ENCODE measurements at places on chromosomes 2 and 18. TPM values are rescaled to one million over a fixed set of nuclear protein-coding genes. Genes with fewer than 3 reads are reported as not detected.
A peak's percentile ranks its signal among the peaks of the same experiment; 100 is the strongest.

- no peaks in the 10 kb centered on the region for H3K36me3 ChIP-seq
- no peak overlapping the region for H3K27ac ChIP-seq
- peaks cover 11% of the 10 kb centered on the region for H3K27me3 ChIP-seq
- DNase-seq, result no peak
- H3K4me3 ChIP-seq, result no peak overlapping the region
Measured at GRCh38 chr2:188970211-188970610, 4.0 kb upstream of the COL3A1 start.

DNA sequence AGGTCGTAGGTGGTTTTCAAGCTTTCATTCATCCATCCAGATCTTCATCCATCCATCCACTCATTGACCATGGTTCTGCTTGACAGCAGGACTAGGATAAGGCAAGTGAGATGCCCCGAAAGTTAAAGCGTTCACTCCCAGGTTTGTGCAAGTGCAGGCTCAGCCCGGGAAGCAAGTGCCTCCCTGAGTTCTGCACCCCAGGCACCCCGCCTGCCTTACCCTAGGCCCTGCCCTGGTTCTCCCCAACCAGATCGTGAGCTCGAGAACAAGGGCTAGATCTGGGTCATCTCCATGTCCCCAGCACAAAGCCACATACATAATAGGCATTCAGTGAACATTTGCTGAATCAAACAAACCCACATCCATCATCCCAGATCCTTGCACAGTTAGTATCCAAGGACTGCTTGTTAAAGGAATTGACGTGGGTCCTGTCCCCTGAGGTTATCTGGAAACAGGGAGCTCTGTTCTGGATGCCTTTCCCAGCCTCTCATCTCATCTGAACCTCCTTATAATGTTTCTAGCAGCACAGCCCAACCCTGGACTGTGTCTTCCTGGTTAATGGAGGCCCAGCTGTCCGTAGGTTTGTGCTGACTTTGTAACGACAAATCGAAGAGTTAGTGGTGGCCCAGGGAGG, 116.1 kb upstream of the GPC1 start:
- no peak overlapping the region for H3K27ac ChIP-seq
- no peaks in the 10 kb centered on the region for H3K36me3 ChIP-seq
- H3K4me1 ChIP-seq, result no peaks in the 10 kb centered on the region

DNA sequence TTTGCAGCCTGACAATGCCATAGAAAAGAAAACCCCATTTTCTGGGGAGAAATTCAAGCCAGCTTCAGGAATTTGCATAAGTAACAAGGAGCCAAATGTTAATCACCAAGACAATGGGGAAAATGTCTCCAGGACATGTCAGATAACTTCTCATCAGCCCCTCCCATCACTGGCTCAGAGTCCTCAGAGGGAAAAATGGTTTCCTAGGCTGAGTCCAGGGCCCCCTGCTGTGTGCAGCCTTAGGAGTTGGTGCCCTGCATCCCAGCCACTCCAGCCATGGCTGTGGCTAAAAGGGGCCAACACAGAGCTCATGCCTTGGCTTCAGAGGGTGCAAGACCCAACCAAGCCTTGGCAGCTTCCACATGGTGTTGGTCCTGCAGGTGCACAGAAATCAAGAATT, 63.7 kb upstream of the FANCL start:
- no peaks in the 10 kb centered on the region for H3K36me3 ChIP-seq
- H3K27me3 ChIP-seq, result peaks cover 13% of the 10 kb centered on the region
- no peak for DNase-seq
- no peaks in the 10 kb centered on the region for H3K4me1 ChIP-seq
- no peak overlapping the region for H3K4me3 ChIP-seq

- no peaks in the 10 kb centered on the region for H3K27me3 ChIP-seq
- H3K4me3 ChIP-seq, result no peak overlapping the region
- H3K36me3 ChIP-seq, result peaks cover 20% of the 10 kb centered on the region
- no peak for DNase-seq
Measured at GRCh38 chr2:169613876-169614275, 29.7 kb downstream of the PPIG start.

RAB27B gene
- 3.5 TPM for total RNA-seq

DNA sequence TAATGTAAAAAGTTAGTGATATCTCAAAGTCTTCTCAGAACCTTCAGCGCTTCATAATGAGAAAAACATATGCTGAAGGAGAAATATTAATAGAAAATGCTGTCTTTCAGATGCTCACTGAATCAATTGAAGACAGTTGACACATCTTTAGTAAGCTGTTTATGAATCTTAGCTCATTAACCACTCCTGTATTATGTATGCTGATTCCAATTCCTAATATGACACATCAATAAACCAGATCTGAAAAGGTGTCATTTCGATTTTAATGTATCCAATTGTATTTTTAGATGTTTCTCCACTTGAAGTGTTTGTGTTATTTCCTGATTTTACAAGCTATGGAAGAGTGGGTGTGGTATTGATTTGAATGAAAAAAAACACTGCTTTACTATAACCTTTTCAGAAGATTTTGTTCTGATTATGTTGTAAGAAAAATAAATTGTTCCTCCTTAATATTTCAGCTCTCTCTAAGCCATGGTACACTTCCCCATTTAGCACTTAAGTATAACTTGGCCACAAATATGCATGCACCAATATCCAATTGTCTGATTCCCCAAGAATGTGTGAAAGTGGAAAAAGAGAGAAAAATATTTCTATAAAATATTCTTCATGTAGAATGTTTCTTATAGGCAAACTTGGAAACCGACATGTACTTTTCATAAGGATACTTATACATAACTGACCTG, 569.8 kb downstream of the ARHGAP15 start:
- no peak for DNase-seq
- peaks cover 11% of the 10 kb centered on the region for H3K36me3 ChIP-seq
- no peaks in the 10 kb centered on the region for H3K27me3 ChIP-seq
- H3K27ac ChIP-seq, result peak overlapping the region; percentile 85

DNA sequence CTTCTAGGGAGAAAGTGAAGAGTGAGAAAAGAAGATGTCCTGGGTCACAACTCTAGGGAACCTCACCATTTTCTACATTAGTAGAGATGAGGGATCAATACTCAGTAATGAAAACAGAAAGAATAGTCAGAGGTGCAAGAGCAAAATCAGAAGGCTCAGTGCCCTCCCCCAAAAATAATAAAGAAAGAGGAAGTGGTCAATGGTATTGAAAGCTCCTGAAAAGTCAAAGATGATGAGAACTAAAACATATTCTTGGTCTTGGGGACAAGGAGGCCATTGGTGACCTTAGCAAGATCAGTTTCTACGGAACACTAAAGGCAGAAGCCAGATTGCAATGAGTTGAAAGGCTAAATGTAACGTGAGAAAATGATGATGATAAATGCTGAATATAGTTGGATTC, 24.5 kb upstream of the MYO1B start:
- H3K27me3 ChIP-seq, result no peaks in the 10 kb centered on the region
- H3K36me3 ChIP-seq, result no peaks in the 10 kb centered on the region
- DNase-seq, result no peak
- H3K4me1 ChIP-seq, result no peaks in the 10 kb centered on the region
- H3K27ac ChIP-seq, result no peak overlapping the region
- H3K4me3 ChIP-seq, result no peak overlapping the region

KIAA2012 gene
- not detected for total RNA-seq

DNA sequence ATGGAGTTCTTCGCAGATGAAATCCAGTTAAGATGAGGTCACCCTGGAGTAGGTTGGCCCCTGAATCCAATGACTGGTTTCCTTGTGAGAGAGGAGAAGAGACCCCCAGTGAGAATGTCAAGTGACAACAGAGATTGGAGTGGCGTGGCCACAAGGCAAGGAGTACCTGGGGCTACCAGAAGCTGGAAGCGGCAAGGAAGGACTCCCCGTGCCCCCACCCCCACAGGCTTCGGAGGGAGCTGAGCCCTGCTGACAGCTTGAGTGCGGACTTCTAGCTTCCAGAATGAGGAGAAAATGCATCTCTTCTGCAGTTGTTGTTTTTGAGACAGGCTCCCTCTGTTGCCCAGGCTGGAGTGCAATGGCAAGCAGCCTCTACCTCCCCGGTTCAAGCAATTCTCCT, 78.0 kb upstream of the HPCAL1 start:
- H3K27ac ChIP-seq, result no peak overlapping the region
- no peak for DNase-seq
- peaks cover 12% of the 10 kb centered on the region for H3K27me3 ChIP-seq
- no peaks in the 10 kb centered on the region for H3K4me1 ChIP-seq

DNA sequence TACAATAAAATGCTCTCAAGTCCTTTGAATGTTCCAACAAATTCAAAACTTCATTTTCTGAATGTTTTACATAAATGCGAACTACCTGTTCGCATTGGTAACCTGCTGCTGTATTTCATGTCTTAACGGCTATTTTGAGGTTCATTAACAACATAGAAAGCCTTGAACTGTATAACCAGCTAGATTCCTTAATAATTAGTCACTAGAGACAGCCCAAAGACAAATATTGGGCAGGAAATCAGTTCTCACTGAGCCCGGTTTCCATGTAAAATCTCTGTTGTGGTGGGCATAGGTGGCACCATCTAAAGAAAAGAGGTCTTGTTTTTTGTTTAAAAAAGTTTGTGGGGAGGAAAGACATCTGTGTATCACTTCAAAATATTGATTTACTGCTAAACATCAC, 29.2 kb downstream of the PDIA6 start:
- peaks cover 2% of the 10 kb centered on the region for H3K4me1 ChIP-seq
- no peaks in the 10 kb centered on the region for H3K27me3 ChIP-seq
- no peak for DNase-seq
- no peak overlapping the region for H3K27ac ChIP-seq

- H3K36me3 ChIP-seq, result peaks cover 9% of the 10 kb centered on the region
- peak overlapping the region; percentile 83 for H3K27ac ChIP-seq
- peaks cover 49% of the 10 kb centered on the region for H3K4me1 ChIP-seq
- no peak for DNase-seq
- H3K4me3 ChIP-seq, result no peak overlapping the region
Measured at GRCh38 chr2:224910574-224910925, 131.7 kb downstream of the DOCK10 start.

DNA sequence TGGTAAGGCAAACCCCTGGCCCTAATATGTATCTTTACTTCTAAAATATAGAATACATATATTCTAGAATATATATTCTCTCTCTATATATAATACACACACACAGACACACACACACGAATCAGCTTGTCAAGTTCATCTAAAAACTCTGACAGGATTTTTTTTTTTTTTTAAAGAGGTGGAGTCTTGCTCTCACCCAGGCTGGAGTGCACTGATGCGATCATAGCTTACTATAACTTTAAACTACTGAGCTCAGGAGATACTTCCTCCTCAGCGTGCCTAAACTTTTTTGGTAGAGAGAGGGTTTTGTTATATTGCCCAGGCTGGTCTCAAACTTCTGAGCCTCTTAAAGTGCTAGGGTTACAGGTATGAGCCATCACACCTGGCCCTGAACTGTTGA, 45.2 kb downstream of the DOK1 start:
- H3K27ac ChIP-seq, result no peak overlapping the region
- no peaks in the 10 kb centered on the region for H3K36me3 ChIP-seq
- DNase-seq, result no peak

DNA sequence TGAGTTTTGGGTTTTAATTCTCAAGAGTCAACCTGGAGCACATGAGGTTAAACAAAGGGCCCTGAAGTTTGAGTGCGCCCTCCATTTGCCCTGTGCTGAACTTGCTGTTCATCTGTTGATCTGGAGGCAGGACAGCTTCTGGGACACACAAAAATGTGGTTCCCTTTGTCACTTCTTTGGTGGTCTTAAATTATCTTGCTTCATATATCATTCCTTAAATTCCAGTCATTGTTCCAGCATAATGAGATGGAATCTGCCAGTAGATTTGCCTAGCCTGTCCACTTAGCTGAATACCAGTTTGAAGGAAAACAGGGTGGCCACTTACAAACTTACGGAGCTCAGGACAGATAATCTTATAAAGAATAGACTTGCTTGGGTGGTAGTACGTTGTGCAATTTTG, 916 bp downstream of the CETN1 start:
- no peak for DNase-seq
- no peak overlapping the region for H3K4me3 ChIP-seq
- H3K27ac ChIP-seq, result no peak overlapping the region
- H3K36me3 ChIP-seq, result peaks cover 3% of the 10 kb centered on the region
- no peaks in the 10 kb centered on the region for H3K4me1 ChIP-seq
- peaks cover 25% of the 10 kb centered on the region for H3K27me3 ChIP-seq

GRCh38 chr2:70946832-70947442, 11.2 kb downstream of the ATP6V1B1 start:
- H3K27me3 ChIP-seq, result peaks cover 28% of the 10 kb centered on the region
- no peak for DNase-seq
- H3K4me1 ChIP-seq, result peaks cover 11% of the 10 kb centered on the region
- no peaks in the 10 kb centered on the region for H3K36me3 ChIP-seq
- H3K27ac ChIP-seq, result no peak overlapping the region

HK2 gene
- 11.3 TPM for total RNA-seq

DNA sequence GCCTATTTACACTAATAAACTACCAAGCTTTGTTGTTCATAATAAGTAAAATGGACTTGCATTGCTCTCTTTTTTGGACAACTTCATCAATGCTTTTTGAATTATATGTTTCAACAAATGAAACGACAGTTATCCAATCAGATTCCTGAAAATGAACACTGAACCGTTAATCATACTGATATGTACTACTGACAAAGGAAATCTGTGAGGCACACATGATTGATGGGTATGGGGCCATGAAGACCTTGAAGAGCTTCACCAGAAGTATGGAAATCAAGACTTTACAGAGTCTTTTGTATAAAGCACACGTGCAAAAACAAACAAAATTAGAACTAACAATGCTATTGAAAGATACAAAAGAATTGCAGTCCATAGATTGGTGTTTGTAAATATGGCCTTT, 51.2 kb downstream of the HNMT start:
- no peak overlapping the region for H3K27ac ChIP-seq
- no peaks in the 10 kb centered on the region for H3K4me1 ChIP-seq
- no peak for DNase-seq

MPPE1 gene
- 72.9 TPM for total RNA-seq

DNA sequence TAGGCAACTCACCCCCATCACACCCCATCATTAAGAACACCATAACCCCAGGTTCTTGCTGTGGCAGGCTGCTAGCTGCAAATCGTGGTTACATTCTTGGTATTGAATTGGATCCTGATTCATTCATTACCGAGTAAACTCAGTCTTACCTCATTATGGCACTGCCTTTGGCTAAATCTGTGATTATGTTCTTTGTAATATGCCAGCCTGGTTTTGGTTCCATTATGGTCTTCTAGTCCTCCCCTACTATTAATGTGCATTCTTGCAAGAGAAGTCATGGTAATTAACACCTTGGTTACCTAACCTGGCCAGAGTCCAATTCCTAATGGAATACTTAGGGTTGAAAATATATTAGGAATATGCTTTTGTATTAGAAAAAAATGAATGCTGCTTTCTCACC, 258.9 kb upstream of the APCDD1 start:
- no peak for DNase-seq
- no peak overlapping the region for H3K27ac ChIP-seq
- H3K4me1 ChIP-seq, result no peaks in the 10 kb centered on the region
- peaks cover 6% of the 10 kb centered on the region for H3K27me3 ChIP-seq
- no peaks in the 10 kb centered on the region for H3K36me3 ChIP-seq

Measured in T-helper 17 cell (primary cell).